ENCODE measurements at places on chromosomes 1 and 21.

GRCh38 chr1:236150986-236151385 lies 8.6 kb downstream of the GPR137B start:
- DNase-seq = no peak

DNA sequence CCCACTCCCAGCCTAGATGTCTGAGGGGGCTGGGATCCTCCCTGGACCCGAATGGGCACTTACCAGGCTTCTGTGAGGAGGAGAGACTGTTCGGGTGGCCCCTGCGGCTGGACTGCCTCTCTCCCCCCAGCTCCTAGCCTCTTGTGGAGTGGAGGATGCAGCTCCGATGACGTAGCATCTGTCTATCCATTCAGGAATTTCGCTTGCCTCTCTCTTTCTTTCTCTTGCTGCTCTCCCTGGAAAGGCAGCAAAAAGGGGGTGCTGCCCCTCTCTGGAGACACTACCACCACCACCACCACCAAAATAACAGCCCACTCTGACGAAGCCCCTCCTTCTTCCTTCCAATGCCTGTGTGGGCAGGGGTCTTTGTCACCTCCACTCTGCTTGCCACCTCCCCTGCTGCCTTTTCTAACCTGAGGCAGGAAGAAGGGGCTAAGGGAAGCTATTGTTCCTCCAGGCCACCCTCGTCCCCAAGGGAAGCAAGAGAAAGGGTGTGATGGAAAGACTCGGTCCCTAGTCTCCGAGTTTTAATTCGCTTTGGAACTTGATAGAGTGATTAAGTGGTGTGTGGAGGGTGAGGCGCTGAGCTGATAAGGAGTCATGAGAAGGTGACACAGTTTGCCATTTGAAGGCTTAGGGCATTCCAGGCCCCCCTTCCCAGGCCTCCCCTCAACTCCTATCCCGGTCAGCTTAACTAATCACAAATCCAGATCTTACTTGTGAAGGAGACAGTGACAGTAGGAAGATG lies 60.5 kb downstream of the RHBG start:
- peak; percentile 74 for DNase-seq

DNA sequence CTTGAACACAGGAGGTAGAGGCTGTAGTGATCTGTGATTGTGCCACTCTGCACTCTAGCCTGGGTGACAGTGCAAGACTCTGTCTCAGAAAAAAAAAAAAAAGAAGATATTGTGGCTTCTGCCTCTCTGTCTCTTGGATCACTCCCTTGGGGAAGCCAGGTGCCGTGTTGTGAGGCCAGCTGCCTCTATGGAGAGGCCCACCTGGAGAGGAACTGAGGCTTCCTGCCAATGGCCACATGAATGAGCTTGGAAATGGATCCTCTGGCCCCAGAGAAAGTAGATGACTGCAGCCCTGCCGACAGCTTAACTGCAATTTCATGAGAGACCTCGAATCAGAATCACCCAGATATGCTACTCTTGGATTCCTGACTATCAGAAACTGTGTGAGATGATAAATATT lies 19.7 kb upstream of the AK2 start:
- no peak for DNase-seq

DNA sequence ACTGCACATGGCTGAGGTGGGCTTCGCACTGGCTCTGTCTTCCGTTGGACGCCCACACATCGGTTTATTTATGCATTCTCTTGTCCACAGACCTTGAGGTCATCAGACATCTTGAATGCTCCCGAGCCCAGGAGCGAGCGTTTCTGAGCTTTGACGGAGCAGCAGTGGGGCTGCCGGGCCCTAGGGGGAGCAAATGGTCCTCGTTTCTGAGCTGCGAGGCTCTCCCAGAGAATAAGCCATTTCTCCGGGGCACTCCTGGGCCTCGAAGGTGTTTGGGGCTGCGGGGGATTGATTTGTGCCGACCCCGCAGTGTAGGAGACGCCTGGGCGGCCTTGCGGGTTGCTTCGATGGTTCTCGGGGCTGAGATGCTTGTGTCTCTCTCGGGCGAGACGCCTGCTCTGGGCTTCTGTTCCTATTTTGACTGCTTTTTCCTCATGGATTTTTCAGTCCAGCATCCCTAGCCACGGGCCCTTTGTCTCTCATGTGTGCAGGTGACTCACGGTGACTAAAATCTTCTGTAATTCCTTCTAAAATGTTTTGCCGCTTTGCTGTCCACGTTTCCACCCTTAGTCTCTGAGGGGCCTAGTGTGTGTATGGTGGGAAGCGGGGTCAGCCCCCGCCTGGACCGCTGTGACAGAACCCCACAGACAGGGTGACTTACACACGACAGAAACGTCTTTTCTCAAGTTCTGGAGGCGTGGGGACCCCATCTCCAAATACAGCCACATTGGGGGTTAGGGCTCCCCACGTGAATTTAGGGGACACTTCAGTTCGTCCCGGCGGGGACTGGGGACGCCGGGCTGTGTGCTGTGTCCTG lies 62.1 kb downstream of the FAAP20 start:
- DNase-seq = peak; percentile 55

- no peak for DNase-seq
Measured at GRCh38 chr1:102937401-102937800, 170.9 kb downstream of the COL11A1 start.
